ENCODE measurements at places on chromosomes 1 and 21. TPM values are rescaled to one million over a fixed set of nuclear protein-coding genes. Genes with fewer than 3 reads are reported as not detected.

SPRR2D gene
- not detected for total RNA-seq

DISC1 gene
- total RNA-seq = 9.4 TPM

FMO1 gene
- total RNA-seq = not detected

FAM163A gene
- total RNA-seq = not detected

ADCY10 gene
- under 0.01 TPM for total RNA-seq

SUSD4 gene
- 0.13 TPM for total RNA-seq

INTS3 gene
- 41.3 TPM for total RNA-seq

KRTAP19-3 gene
- not detected for total RNA-seq

MATN1 gene
- total RNA-seq = 0.13 TPM

SHISA4 gene
- 9.6 TPM for total RNA-seq

SPRR2B gene
- not detected for total RNA-seq

CHIA gene
- total RNA-seq = not detected

GIPC2 gene
- 14.4 TPM for total RNA-seq

MR1 gene
- 3.2 TPM for total RNA-seq

PRAMEF7 gene
- total RNA-seq = not detected

KRTAP10-10 gene
- total RNA-seq = not detected

ANGPTL3 gene
- not detected for total RNA-seq

KCNE2 gene
- total RNA-seq = not detected

COL16A1 gene
- total RNA-seq = 1.0 TPM

LAX1 gene
- under 0.01 TPM for total RNA-seq

A3GALT2 gene
- not detected for total RNA-seq

RSPH1 gene
- total RNA-seq = not detected

NMNAT2 gene
- total RNA-seq = 0.32 TPM

LRRC71 gene
- total RNA-seq = 0.19 TPM

FGR gene
- total RNA-seq = 0.49 TPM

MAP3K7CL gene
- total RNA-seq = 3.7 TPM

FAM229A gene
- total RNA-seq = 0.65 TPM

CENPL gene
- 10.3 TPM for total RNA-seq

BEND5 gene
- total RNA-seq = 0.16 TPM

PTPRC gene
- not detected for total RNA-seq

ADAMTSL4 gene
- total RNA-seq = under 0.01 TPM

ANXA9 gene
- total RNA-seq = not detected

OR2T29 gene
- not detected for total RNA-seq

CRYAA gene
- not detected for total RNA-seq

VCAM1 gene
- total RNA-seq = 84.6 TPM

S100A8 gene
- total RNA-seq = not detected

LCE3E gene
- not detected for total RNA-seq

SPRR4 gene
- not detected for total RNA-seq

Measured in bladder microvascular endothelial cell (primary cell).